ENCODE measurements at places on chromosomes 6 and 20.

GRCh38 chr20:5482791-5483190 lies 166.0 kb upstream of the PROKR2 start:
- DNase-seq = no peak

GRCh38 chr6:139539852-139540251 lies 165.4 kb upstream of the CITED2 start:
- DNase-seq = peak; percentile 81

DNA sequence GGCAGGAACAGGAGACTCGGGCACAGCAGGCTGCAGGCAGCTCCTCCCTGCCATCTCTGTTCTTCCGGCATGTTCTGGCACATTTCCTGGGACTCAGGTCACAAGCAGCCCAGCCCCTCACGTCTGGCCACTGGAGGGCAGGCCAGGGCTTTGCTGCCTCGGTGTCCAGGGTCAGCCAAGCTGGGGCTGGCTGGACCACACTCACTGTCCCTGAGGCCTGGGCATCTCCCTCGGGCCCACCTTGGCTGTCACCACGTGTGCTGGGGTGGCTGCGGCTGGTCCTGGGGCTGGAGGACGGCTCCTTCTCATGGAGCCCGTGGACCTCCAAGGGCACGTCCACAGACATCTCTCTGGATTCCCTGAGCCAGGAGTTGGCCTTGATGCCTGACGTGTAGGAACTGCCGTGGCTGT lies 18.5 kb downstream of the FRMD1 start:
- peak; percentile 0 for DNase-seq

GRCh38 chr20:31527266-31527665 lies 13.0 kb downstream of the HM13 start:
- no peak for DNase-seq

DNA sequence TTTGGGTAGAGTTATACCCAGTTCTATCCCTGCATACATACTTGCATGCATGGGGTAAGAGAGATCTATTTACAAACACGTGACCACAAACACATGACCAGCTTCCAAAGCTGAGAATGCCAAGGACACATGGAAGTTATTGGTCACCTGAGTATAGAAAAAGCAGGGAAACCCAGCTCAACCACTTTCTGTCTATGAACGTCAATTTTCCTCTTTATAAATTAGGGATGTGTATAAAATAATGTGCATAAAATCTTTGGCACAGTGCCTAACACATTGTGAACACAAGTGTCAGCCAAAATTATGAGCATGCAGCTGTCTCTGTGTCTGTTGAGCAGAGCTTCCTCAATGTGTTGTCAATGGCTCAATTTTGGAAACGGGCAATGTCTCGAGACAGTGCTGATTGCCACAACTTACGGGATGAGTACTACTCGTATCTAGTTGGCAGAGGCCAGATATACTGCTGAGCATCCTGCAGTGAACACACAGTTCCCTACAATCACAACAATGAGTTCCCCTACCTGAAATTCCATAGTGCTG lies 44.9 kb downstream of the TPD52L1 start:
- no peak for DNase-seq

- DNase-seq = peak; percentile 90
Observed at GRCh38 chr20:19735446-19735845, 22.6 kb upstream of the RIN2 start.

DNA sequence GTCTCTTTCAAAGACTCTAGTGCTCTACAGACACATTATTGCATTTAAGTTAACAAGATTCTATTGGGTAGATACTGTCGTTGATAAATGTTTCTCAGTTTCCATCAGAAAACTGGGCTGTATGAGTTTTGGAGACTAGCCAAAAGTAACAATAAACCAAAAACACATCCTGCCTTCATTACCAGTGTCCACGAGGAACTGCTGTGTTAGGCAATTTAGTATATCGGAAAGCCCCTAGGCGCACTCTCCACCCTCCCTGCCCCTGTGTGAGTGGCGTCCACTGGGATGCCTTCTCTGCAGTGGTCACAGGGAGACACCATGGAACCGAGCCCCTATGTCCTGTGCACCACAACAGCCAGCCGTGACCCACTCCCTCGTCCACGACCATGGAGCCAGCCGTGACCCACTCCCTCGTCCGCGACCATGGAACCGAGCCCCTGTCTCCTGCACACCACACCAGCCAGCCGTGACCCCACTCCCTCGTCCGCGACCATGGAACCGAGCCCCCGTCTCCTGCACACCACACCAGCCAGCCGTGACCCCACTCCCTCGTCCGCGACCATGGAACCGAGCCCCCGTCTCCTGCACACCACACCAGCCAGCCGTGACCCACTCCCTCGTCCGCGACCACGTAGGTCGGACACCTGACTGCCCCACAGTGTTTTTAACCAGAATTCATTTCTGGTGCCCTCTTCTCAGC lies 35.3 kb downstream of the DLL1 start:
- no peak for DNase-seq

- no peak for DNase-seq
Observed at GRCh38 chr20:37395410-37395797, 49.5 kb downstream of the SRC start.

- DNase-seq = no peak
Observed at GRCh38 chr6:151493161-151493803, 535 bp upstream of the CCDC170 start.

- DNase-seq = no peak
Observed at GRCh38 chr6:111992851-111993250, 61.1 kb upstream of the CCN6 start.

GRCh38 chr20:14715400-14715799 lies 378.0 kb upstream of the FLRT3 start:
- DNase-seq = no peak

GRCh38 chr20:33532753-33533459 lies 43.0 kb downstream of the CBFA2T2 start:
- DNase-seq = peak; percentile 25

- no peak for DNase-seq
Observed at GRCh38 chr6:37724530-37725220, 27.0 kb upstream of the MDGA1 start.

GRCh38 chr6:78523622-78524021 lies 343.7 kb upstream of the IRAK1BP1 start:
- DNase-seq = peak; percentile 11

- no peak for DNase-seq
Observed at GRCh38 chr6:161074496-161075121, 83.0 kb downstream of the MAP3K4 start.

- DNase-seq = no peak
Observed at GRCh38 chr6:125252891-125253290, 48.9 kb downstream of the HDDC2 start.

DNA sequence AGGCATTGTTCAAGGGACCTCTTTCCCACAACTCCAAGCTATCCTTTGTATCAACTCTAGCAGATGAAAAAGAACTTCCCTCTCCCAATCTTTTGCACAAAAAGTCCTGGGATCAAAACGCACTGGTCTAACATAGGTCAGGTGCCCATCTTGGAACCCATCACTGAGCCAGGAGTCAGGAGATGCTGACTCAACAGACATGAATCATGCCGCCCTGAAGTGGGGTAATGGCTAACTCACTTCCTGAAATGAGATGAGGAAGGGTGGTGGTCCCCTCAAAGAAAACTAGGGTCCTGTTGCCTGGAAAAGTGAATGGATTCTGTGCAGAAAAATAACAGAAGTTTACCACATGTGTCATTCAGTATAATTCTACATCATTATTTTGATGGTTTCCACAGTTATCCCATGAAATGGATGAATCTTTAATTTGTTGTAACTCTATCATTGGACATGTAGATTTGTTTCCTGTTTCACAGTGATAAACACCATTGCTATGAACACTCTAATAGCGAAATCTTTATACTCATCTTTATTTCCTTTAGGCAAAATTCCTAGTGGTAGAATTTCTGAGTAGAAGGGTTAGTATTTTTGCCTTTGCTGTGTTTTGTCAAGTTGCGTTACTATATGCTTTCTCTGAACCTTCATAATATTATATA lies 151.3 kb downstream of the SLC16A10 start:
- DNase-seq = no peak

- DNase-seq = peak; percentile 55
Observed at GRCh38 chr20:41118632-41119031, 18.7 kb upstream of the PLCG1 start.

DNA sequence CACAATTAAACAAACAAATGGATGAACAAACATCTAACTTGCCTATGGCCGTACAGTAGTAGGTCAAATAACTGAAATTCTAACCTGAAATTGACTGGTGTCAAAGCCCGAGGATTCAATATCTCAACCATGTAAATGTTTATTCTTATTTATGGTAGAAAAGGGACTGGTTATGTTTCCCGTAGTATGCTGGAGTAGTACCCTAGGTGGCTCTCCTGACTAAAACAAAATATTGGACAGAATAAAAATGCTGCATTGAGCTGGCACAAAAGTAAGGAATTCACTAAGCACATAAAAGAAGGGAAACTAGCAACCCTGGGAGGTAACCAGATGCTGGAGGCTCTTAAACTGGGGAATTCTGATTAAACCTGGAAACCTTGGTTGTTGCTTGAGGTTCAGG lies 117.1 kb upstream of the PREP start:
- DNase-seq = peak; percentile 15

DNA sequence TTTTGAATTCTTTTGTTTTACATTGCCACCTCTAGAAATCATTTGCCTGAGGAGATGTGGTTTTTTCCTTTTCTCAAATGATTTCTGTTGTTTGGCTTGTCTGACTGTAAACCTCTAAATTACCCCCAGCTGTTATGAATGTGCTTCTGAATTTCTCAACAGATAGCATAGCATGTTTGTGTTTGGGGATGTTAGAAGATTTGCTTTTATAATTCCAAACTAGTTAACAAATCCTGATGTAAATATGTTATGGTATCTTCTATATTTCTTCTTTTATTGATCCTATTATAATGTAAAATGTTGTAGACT lies 31.6 kb upstream of the EZR start:
- DNase-seq = peak; percentile 64

DNA sequence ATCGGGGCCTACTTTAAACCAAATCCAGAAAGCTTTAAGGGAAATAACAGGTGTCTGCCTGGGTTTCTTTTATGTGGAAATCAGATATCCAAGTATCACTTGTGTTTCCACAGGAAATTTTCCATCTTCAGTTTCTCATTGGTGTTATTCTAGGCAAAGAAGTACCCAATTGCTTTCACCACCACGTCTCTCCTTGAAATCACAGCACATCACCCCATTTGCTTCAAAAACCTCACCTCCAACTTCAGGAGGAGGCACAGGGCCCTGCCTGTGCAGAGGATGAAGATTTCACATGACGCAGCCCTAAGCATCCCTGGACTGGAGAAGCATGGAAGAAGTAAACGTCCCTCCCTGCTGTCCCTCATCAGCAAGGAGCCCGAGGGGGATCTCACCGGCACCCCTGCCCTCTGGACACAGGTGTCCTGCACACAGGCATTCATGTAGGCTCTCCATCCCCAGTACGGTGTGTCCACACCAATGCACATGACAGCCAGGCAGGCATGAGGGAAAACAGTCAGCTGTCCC lies 182.3 kb downstream of the TBXT start:
- no peak for DNase-seq
